ENCODE measurements at places on chromosomes 13 and 19.
A peak's percentile ranks its signal among the peaks of the same experiment; 100 is the strongest.

- DNase-seq, result no peak
Measured at GRCh38 chr19:1066748-1067340, at the start of gene ARHGAP45. ARHGAP45 (plus strand) TSS chr19:1067167; CDS start chr19:1067406, 239 bp downstream.

DNA sequence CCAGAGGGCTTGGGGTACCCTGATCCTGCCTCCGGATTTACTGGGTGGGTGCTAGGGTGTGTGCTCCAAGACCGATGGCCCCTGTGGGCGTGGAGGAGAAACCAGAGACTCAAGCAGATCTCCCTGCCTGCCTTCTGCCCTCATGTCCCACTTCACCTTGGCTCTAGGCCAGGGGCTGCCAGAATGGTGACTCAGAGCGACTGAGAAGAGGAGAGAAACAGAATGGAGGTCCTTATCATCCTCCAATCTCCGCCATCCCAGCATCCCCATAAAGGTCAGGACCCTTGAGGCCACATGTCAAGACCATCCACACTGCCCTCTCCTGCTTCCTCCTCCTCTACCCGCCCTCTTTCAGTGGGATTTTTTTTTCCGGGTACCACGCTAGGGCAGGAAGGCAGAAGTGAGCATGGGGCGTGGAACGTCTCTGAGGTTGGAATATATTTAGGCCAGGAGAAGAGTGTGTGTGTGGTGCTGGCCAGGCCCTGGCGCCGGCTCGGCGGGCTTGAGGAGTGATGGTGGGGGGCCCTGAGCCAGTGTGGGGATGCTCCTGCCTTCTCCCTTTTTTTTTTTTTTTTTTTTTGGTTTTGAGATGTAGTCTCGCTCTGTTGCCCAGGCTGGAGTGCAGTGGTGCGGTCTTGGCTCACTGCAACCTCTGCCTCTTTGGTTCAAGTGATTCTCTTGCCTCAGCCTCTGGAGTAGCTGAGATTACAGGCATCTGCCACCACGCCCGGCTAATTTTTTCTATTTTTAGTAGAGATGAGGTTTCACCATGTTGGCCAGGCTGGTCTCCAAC is 22.3 kb downstream of the IER2 start:
- no peak for DNase-seq

GRCh38 chr19:32404933-32405430 is 588 bp upstream of the DPY19L3 start:
- DNase-seq, result no peak

- DNase-seq, result no peak
Measured at GRCh38 chr13:77579959-77580358, 44.5 kb downstream of the SCEL start.

GRCh38 chr19:42129399-42130253 is 2.6 kb downstream of the POU2F2 start:
- no peak for DNase-seq

DNA sequence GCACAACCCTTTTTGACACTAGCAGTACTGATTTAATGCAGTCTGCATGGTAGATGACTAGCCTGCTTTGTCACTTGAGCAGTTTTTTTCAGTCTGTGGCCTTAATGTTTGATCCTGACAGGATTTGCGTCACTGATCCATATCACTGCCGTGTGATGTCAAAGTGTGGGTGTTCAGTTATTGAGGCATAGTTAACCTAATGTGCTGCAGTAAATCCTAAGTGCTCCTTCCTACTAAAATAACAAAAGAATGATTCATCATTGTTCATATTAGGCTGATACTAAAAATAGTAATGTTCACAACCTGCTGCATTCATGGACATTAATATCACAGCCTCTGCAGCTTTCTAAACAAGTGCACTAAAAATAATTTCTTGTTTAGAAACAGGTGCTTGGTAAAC is 121.9 kb upstream of the MLNR start:
- peak; percentile 94 for DNase-seq

- DNase-seq, result no peak
Measured at GRCh38 chr13:51632591-51633362, 48.5 kb downstream of the WDFY2 start.

DNA sequence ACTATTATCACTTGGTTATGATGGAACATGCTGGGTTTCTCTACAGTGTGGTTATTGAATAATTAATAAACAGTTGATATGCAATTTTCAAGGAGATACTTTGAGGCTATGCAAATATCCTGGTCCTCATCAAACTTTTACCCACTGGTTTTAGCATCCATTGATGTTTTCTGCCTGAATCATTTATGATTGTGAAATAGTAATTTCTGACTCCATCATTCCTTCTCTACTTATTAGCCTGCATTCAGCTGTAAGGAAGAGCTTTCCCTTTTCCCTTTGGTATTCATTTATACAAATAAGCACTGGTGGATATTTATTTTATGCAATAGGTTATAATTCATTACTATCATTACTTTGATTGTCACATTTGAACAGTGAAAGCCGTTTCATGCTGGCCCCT is 13.9 kb upstream of the DNAJC15 start:
- no peak for DNase-seq

DNA sequence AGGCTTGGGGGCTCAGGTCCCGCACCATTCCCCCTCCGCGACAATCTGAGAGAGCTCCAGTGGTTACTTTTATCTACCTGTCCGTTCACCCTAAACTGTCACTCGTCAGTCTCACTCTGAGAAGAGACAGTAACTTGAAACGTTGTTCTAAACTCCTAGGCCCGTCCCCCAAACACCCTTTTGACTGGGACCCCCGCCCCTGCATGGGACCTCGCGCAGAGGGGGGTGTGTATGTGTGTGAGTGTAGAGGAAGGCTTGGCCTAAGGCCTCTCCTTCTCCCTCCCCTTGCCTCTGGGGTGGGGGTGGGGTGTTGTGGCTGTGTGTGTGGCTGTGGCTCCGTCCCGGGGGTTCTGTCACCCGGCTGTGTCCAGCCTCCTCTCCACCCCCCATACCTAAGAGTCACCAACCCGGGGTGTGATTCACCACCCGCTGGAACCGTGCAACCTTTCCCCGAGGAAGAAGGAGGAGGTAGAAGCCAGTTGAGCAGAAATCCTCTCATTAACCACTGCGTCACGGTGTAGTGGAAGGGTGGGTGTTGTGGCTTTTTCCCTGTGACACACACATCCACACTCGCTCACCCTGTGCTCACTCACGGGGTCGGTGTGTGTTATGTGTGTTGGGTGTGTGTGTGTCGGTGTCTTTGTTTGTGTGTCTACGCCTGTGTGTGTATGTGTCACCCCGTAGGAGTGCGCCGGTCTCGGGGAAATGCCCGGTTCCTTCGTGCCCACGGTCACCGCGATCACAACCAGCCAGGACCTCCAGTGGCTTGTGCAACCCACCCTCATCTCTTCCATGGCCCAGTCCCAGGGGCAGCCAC is 2.4 kb downstream of the FOSB start:
- DNase-seq, result no peak

GRCh38 chr19:43618921-43619261 is 538 bp downstream of the ZNF428 start:
- no peak for DNase-seq

- DNase-seq, result no peak
Measured at GRCh38 chr19:45172611-45173208, 5.3 kb downstream of the TRAPPC6A start.

DNA sequence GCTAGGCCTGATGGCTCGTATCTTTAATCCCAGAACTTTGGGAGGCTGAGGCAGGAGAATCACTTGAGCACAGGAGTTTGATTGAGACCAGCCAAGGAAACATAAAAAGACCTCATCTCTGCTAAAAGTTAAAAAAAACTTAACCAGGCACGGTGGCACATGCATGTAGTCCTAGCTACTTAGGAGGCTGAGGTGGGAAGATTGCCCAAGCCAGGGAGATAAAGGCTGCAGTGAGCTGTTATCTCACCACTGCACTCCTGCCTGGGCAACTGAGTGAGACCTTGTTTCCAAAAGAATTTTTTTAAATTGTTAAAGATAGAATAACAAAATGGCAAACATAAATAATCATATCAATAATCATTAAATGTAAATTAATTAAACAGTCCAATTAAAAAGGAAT is 365.8 kb downstream of the MTUS2 start:
- DNase-seq, result no peak

DNA sequence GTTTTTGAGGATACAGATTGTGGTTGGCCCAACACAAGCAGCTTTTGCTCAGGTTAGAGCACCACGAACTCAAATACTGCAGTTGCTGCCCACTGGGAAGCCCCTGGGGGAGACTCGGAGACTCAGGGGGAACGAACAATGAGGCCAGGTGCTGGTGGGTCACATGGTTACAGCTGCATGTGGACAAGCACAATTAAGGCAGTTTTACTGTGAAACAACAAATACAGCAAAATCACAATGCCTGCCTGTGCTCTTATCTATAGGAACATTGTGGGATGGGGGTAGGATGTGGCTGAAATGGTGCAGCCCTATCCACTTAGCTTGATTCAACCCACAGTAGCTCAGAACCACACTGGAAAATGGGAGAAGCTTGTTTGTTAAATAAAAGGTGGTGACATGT is 119.7 kb upstream of the SPATA13 start:
- no peak for DNase-seq

DNA sequence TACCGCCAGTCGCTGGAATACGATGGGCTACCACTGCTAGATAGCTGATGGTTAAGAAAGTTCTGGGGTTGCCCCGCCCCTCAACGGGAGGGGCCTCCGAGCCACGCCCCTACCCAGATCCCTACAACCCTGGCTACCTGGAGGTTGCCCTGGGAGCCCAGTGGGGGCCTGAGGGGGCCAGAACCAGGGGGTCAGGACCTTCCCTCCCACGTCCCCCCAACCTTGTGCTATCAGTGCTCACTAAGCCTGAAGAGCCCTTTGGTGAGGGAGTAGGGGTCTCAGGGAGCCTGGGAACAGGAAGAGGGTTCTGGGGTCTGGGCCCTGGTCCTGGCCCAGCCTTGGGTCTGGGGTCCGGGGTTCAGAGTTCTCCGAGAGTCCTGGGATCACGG is 8.9 kb downstream of the OCEL1 start:
- DNase-seq, result no peak

DNA sequence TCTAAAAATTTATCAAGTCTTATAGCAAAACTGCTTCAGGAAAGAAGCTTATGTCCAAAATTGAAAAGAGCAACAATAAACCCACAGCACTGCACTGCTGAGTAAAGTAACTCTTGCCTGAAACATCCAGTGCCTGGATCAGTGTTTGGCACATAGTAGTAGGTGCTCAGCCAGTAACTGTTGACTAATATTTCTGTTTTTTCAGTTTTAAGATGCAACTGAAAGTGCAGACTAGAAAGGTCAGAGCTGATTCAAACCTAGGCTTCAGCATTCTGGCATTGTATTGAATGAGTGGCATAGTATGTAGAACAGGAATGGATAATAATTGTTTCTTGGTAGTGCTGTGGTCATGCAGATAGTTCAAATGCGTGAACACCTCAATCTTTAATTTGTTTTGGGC is 67.6 kb downstream of the UBL3 start:
- no peak for DNase-seq

- no peak for DNase-seq
Measured at GRCh38 chr13:114101358-114102130, 30.9 kb downstream of the RASA3 start.

- DNase-seq, result no peak
Measured at GRCh38 chr13:68588623-68589022, 1358.5 kb upstream of the PCDH9 start.

DNA sequence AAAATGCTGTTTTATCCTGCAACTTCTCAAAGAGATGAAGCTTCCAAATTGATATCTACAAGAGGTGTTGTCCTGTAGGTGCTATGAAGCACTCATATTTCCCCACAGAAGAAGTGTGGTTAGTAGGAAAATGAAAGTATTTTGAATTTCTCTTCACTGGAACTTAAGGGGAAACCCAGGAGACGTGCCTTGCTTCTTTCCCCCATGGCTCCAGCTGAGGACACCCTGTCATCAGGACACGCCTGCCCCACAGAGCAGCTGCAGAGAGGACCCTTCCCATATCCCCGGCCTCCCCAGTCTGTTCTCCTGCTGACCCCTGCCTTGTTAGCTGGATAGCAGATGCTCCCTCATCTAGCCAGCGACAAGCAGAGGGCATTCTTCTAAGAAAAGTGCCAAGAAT is 371.3 kb downstream of the COG6 start:
- no peak for DNase-seq

- no peak for DNase-seq
Measured at GRCh38 chr13:28094306-28094705, 6.1 kb downstream of the FLT3 start.

GRCh38 chr19:32012206-32012605 is 333.2 kb upstream of the ZNF507 start:
- no peak for DNase-seq

DNA sequence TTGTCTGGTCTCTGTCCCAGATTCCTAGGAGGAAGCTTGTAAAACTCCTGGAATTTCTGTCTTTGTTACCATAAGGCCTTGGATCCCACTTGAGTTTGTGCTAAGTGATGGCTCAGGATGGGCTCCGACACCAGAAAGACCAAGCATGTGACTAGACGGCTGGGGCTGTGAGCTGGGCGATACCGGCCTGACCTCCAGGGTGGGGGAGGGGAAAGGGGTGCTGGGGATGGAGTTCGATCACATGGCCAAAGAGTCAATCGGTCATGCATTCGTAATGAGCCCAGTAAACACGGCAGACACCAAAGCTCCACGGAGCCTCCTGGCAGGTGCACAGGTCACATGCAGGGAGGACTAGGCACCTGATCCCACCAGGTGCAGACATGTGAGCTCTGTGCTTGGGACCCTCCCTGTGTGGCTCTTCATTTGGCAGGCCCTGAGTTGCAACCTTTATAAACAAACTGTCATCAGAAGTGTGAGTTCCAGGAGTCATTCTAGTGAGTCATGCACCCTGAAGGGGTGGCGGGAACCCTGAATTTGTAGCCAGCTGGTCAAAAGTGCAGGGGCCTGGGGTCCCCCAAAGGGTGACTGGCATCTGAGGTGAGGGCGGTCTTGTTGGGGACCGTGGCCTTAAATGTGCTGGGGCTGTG is 27.1 kb downstream of the ELAVL1 start:
- no peak for DNase-seq

DNA sequence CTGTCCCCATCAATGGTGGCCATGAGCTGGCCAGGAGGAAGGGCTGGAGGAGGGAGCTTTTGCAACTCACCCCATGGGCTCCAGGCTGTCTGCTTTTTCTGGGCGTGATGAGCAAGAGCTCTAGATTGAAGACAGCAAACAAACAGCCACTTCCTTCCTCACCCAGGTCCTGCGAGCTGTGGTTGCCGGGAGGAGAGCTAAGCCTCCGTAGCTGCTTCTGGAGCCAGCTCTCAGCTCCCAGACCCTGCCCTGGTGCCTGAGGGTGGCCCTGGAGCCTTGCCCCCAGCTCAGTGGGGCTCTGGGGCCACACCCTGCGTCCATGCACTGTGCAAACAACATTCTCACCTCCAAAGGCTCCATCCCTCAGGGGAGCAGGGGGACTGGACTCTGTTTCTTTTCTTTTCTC is 6.2 kb downstream of the MYO1F start:
- no peak for DNase-seq
